ENCODE measurements at places on chromosomes 13 and 19.

GRCh38 chr13:102648046-102648445 is 46.8 kb downstream of the METTL21C start:
- DNase-seq: no peak

GRCh38 chr19:51392701-51393100 is 2.3 kb upstream of the C19orf84 start:
- DNase-seq: no peak

DNA sequence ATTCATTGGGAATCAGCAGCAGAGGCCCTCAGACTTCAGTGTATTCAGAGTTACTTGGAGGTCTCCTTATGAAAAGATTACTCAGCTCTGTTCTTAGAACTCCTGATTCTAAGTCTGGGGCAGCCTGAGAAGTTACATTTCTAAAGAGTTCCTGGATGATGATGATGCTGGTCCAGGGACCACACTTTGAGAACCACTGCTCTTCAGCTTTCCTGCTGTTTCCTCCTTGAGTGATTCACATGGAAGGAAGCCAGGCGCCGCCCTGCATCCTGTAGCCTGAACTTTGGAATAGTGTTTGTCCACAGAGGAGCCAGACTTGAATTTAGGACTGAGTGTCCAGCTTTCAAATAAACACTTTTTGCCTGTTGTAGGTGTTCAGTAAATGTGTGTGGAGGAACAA is 2.9 kb downstream of the CEBPG start:
- DNase-seq: no peak

- DNase-seq: no peak
These were observed 17.7 kb downstream of the GRIK5 start for GRCh38 chr19:42052241-42052863.

GRCh38 chr19:5960005-5961001 is 17.6 kb downstream of the RANBP3 start:
- no peak for DNase-seq

GRCh38 chr13:107139006-107139405 is 571.1 kb upstream of the ARGLU1 start:
- no peak for DNase-seq

GRCh38 chr19:6250024-6250615 is 29.7 kb downstream of the MLLT1 start:
- no peak for DNase-seq

- no peak for DNase-seq
These were observed 41.7 kb downstream of the SIAH3 start for GRCh38 chr13:45809801-45810394.

DNA sequence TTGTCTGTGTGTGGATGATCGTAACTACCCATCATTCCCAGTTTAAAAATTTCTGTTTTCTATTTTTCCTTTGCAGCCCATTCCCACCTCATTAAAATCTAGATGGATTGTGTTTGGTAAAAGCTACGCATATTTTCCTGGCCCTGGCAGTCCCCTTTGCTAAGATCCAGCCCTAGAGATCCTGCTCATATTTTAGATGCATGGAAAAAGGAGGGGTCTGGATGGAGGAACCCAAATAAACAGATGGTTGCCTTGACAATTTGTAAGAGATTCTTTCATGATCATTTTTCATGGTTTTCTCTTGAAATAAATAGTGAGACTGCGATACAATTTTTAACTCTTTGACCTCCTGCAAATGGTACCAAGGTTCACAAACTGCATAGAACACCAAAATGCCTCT is 174.4 kb downstream of the SLC7A1 start:
- no peak for DNase-seq

- no peak for DNase-seq
These were observed 6.4 kb downstream of the FLT1 start for GRCh38 chr13:28488376-28489005.

DNA sequence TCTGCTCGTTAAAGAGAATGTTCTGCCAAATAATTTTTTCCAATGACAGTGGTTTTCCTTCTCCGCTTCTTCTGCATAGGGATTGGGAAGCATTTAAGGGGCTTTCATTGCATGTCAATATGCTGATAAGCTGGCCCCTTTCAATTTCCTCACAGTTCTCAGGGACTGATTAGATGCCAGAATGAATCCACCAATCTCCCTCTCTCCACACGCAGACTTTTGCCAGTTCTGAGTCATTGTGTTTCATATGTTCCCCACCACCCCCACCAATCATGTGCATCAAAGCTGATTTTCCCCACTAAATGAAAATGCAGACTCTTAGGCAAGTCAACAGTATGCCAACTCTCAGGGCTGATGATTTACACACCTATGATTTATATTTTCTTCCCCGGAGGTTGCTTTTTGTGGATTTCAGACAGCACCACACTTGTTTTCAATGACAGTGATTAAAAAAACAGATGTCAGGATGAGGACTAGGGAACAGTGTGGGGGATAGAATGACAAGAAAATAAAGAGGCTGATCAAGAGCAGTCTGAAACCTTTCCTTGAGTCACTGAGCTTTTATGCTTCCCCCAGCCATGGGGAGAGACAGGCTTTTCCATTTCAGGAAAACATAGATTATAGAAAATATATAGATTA is 47.9 kb upstream of the C13orf42 start:
- DNase-seq: no peak

GRCh38 chr19:39599116-39599515 is 3.2 kb upstream of the LGALS13 start:
- DNase-seq: no peak

GRCh38 chr13:50654331-50654730 is 189.2 kb downstream of the DLEU7 start:
- no peak for DNase-seq

DNA sequence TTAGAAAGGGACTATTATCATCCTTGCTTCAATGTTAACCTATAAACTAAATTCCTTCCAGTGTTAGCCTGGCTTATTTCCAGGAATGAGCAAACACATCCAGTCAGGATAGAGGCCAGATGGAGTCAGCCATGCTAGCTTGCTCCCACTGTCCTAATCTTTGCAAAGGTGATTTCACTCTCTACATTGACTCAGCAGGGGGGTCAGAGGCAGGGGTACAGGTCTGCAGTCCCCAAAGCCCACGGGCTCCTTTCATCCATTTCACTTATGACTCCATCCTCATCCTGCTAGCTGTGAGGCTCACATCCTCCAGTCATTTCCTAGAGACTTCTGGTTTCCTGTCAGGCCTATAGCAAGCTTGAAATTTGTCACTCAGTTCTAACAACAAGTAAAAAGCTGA is 63.4 kb upstream of the CEACAM8 start:
- DNase-seq: no peak

GRCh38 chr13:25743421-25743820 is 308.4 kb downstream of the SHISA2 start:
- DNase-seq: no peak

DNA sequence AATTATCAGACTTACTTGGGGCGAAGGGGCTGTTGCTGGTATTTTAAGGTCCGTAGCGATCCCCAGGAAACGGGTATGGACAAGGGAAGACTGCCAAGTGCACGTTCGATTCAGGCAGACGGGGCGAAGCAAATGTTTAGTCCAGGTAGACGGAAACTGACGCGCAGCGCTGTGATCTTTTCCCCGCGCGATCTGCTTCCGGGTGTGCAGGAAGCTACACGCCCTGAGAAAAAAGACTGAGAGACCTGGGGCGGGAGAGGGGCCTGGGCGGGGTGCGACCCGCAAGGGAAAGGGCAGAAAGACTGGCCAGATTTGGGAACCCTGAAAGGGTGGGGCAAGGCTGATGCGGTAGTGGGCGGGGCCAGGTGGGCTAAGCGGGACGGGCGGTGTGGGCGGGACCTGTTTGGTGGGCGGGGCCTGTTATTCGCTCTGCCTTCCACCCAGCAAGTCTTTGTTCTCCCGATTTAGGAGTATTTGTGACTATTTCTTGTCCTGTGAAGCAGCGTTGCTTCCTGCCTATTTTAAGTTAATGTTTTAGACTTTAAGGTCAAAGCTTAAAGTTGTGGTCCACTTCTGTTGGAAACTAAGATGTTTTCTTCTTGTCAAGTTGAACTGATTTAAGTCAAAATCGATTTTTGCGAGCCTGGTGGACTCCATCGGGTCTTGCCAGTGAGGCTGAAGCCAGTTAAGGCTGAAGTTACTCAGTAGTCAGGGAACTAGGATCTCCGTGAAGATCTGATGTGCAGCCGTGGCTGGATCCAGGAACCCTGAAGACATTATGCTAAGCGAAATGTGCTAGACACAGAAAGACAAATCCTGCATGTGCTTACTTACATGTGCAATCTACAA is at the start of gene ZNF836:
ZNF836 (minus strand) TSS at position 301 of the 849 bp plus-strand sequence. CDS start 3,549 bp downstream, outside the sequence.
- DNase-seq: peak; percentile 33

DNA sequence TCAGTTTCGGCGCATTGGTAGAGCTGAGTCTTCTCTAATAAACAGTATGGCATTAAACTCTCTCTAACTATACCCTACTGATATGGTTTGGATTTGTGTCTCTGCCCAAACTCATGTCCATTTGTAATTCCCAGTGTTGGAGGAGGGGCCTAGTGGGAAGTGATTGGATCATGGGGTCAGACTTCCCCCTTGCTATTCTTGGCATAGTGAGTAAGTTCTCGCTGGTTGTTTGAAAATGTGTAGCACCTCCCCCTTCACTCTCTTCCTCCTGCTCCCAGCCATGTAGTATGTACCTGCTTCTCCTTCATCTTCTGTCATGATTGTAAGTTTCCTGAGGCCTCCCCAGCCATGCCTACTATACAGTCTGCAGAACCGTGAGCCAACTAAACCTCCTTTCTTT is 682.7 kb upstream of the ARGLU1 start:
- DNase-seq: no peak

DNA sequence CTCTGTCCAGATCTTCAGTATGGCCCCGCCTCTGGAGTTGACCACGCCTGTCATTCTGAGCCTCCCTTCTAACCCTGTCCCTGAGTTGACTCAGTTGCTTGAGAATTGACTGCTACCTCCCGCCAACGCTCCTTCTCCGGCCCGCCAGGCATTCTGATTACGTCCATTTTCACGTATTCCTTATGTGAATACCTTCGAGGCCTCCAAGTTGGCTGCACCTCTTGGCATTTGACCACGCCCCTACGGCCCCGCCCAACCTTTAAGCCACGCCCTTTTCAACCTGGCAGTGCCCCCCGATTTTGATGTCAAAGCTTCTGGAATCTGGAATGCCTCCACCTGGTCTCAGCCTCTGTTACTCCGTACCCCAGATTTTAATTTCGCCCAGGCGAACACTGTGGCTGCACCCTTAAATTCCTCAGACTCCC is 1.7 kb upstream of the EML2 start:
- no peak for DNase-seq

DNA sequence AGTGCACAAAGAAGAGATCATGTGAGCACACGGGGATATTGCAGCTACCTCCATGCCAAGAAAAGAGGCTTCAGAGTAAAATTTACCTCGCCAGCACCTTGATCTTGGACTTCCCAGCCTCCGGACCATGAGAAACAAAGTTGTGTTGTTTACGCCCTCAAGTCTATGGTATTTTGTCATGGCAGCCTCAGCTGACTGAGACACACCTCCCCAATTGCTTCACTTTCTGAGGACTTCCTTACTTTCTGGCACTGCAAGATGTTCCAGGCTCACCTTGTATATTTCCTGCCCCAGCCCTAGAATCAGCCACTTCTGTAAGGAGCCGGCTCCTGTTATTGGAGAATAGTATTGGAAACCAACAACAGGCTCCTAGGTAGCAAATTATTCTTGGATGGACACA is 6.6 kb upstream of the CEBPG start:
- no peak for DNase-seq

- DNase-seq: no peak
These were observed 40.8 kb downstream of the RCBTB2 start for GRCh38 chr13:48492096-48492440.

DNA sequence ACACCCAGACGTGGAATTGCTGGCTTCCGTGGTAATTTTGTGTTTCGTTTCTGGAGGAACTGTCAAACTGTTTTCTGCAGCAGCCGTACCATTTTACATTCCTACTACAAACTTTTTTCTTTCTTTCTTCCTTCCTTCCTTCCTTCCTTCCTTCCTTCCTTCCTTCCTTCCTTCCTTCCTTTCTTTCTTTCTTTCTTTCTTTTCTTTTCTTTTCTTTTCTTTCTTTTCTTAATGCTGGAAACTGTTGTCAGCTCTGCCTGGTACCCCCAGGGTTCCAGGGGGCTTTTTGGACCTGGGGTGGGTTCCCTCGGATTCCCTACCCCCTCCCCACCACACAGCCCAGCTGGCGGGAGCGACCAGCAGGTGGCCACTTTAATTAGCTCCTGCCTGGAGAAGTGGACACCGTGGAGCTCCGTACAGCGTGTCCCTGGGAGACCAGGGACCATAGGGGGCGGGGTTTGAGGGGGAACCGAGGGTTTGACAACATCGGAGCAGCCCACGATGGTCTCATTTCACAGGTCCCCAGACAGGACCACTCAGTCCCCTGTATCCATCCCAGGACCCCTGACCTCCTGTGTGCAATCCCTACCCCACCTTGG is 24.4 kb downstream of the CELF5 start:
- DNase-seq: no peak

DNA sequence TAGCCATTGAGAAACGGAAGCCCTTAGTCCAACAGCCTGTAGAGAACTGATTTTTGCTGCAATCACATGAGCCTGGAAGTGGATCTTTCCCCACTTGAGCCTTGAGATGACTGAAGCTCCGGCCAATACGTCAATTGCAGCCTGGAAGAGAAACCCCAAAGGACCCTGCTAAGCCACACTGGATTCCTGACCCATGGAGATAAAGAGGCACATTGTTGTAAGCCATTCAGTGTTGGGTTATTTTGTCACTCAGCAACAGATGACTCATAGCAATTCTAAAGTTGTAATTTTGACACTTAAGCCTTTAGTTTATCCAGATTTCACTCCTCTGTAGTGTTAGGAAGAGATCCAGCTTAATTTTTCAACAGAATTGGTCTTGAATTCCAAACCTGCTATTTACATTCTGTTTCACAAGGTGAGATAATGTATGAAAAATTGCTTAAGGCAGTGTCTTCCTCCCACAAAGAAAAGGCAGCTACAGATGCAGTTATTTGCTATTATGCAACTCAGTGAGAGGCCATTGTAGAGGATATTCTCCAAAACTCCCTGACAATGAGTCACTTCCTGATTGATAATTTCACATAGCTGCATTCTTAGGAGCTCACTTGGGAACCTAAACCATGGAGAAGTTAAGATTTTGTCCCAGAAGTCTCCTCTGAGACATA is 59.4 kb upstream of the TSHZ3 start:
- DNase-seq: no peak

GRCh38 chr13:111005808-111006505 is 91.1 kb upstream of the ANKRD10 start:
- DNase-seq: no peak

DNA sequence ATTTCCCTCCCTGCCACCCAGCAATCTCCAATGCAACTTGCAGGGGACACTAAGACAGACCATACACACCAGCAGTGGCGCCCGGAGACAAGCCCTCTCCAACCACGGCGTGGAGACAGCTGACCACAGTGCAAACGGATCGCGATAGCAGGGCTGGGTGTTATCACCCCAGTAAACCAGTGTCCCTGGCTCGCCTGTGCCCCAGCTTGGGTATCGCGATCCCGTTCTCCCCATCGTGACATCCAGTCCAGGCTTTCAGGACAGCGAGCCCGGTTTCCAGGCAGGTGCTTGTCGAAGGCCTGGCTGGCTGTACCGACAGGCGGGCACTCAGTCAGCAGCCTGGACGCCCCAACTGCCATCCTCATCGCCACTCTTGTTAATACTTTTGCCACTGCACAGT is 20.7 kb upstream of the NANOS2 start:
- no peak for DNase-seq

GRCh38 chr19:4186087-4186993 is 3.9 kb downstream of the ANKRD24 start:
- DNase-seq: no peak
